ENCODE measurements at places on chromosomes 2 and 18. TPM values are rescaled to one million over a fixed set of nuclear protein-coding genes. Genes with fewer than 3 reads are reported as not detected.

The ZAP70 gene
- not detected for total RNA-seq

The CFAP221 gene
- total RNA-seq: 0.71 TPM

The PLEKHH2 gene
- total RNA-seq: 5.0 TPM

The ATF2 gene
- total RNA-seq: 46.5 TPM

The CIB4 gene
- total RNA-seq: not detected

The SLC30A3 gene
- total RNA-seq: 16.1 TPM

The GAREM1 gene
- 9.2 TPM for total RNA-seq

The KLHL41 gene
- total RNA-seq: not detected

The CYS1 gene
- total RNA-seq: 0.13 TPM

The PSTPIP2 gene
- total RNA-seq: 2.4 TPM

The EPB41L3 gene
- 12.8 TPM for total RNA-seq

The APCDD1 gene
- 3.0 TPM for total RNA-seq

The TACR1 gene
- total RNA-seq: 0.19 TPM

The RBM43 gene
- total RNA-seq: 1.7 TPM

The MC5R gene
- 0.31 TPM for total RNA-seq

The TEKT4 gene
- total RNA-seq: not detected

The FLACC1 gene
- 0.80 TPM for total RNA-seq

The SLC16A14 gene
- total RNA-seq: 2.1 TPM

The MREG gene
- total RNA-seq: 28.4 TPM

The C2orf15 gene
- 5.5 TPM for total RNA-seq

The AQP12B gene
- not detected for total RNA-seq

The TMEM17 gene
- 0.69 TPM for total RNA-seq

The LRP1B gene
- not detected for total RNA-seq

The UGT1A4 gene
- not detected for total RNA-seq

The SLC8A1 gene
- 3.2 TPM for total RNA-seq

The NAB1 gene
- 28.2 TPM for total RNA-seq

The SPR gene
- total RNA-seq: 10.7 TPM

The SOX11 gene
- 56.5 TPM for total RNA-seq

The STAT4 gene
- 0.63 TPM for total RNA-seq

The CRYBA2 gene
- not detected for total RNA-seq

The MCEE gene
- 15.5 TPM for total RNA-seq

The SCYGR6 gene
- total RNA-seq: not detected

The C2orf78 gene
- total RNA-seq: 0.39 TPM

The SCN9A gene
- 6.1 TPM for total RNA-seq

The SERPINB10 gene
- total RNA-seq: not detected

The TMEFF2 gene
- 1.5 TPM for total RNA-seq

The SKOR2 gene
- 0.21 TPM for total RNA-seq

The FEV gene
- total RNA-seq: not detected

The CDH2 gene
- total RNA-seq: 53.8 TPM

The CFAP210 gene
- total RNA-seq: 0.86 TPM

The CYP20A1 gene
- total RNA-seq: 18.6 TPM

Data from H1 (cell line).